ENCODE measurements at places on chromosomes 3 and 15.

DNA sequence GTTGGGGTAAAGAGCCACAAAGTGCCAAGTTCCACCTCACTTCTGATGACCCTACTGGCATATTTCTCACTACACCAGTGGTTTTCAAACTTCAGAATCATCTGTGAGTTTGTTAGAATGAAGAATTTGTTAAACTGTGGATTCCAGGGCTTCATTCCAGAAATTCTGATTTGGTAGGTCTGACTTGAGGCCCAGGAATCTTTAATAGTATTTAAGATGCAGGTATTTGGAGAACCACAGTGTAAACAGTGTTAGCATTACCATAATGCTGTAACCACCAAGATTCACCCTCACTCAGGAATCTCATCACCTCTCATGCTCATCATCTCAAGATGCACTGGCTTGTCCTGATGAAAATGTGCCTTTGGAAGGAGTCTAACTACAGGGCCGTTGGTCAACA lies 6.0 kb downstream of the KCNMB3 start:
- no peak for DNase-seq

DNA sequence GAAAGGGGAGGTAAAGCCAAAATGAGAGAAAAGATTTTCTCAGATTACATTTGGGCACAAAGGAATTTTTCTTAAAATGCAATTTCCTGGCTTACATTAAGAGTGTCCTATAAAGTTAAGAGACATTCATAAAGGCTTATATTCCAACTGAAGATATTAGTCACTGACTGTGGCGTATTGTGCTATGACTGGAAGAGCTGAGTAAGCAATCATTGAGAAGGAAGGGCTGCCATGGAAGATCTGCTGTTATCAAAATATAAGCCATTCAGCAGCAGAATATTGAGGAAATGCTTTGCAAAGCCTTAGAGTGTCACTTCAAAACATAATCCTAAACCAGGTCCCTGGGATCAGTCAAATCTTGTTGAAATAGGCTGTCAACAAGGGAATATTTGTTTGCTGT lies 593.9 kb downstream of the TUSC7 start:
- no peak for DNase-seq

DNA sequence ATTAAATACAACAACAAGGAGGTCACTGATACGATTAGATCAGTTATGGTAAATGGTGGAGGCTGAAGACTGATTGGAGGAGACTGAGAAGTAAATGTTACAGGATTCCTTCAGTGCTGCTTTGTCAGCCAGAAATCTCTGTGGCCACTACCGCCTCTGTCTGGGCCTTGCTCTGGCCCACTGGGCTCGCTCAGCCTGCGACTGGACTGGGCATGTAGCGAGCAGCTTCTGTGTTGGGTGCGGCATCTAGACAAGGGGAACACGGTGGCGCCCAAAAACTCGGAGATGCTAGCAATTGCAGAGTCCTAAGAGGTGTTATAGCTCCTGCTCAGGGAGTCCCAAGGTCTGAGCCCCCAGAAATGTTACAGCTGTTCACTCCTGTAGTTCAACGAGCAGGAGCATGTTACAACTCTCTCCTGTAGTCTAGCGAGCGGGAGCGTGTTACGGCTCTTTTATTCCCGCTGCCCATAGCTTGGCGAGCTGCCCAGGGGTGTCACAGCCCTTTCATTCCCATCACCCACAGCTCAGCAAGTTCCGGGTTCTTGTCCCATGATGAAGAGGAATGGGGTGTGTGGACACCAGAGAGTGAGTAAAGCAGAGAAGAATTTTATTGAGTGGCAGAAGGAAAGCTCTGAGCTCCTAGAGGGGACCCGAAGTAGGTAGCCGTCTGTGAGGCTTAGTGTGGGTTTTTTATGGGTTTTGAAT lies 24.7 kb downstream of the SLC15A2 start:
- peak; percentile 9 for DNase-seq

DNA sequence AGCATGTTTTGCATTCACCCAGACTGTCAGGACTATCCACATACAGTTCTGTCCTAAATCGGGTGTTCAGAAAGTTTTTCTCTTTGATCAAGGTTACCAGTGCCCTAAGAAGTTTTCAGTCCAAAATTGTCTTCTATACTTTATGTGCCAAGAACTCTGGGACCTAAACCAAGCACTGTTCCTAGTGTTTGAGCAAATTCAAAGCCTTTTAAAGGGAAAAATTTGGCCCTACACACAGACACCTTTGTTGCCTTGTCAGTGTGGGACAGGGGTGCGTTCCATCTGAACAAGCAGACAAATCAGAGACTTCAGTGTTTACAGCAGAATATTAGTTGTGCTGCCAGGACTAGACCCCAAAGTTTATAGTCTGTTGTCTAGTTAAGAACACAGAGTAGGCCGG lies 50.6 kb downstream of the DGKG start:
- no peak for DNase-seq

DNA sequence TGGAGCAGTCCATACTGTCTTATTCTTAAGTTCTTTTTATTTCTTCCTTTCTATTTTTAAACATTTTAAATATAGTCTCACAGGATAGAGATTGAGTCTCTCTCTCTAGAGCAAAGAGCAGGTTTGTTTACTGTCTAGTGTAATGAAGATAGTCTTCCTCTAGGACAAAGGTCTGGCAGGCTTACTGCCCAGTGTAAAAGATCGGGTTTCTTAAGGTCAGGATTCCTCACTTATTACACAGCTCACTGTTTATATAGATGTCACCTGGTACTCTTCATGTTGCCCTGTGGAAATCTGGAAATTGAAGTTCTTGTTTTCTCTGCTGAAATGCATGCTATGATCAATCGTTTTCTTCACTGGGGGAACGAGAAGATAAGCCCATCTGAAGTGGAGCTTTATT lies 76.0 kb downstream of the ZBBX start:
- no peak for DNase-seq

GRCh38 chr15:36798366-36798765 lies 218.9 kb downstream of the CDIN1 start:
- peak; percentile 23 for DNase-seq

DNA sequence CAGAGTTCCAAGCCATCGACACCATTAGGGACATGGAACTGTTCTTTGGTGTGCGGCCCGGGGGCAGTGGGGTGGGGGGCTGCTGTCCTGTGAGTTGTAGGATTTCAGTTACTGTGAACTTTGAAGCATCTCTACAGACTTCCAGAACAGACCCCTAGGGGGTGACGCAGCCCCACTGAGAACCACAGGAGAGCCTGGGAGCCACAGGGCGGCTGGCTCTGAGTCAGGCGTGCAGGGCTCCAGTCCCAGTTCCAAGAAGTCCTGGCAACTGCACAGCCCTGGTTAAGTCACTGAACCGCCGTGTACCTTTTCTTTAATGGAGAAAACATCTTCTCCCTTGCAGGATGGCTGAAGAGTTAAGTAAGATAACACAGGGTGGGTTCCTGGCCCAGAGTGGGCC lies 23.5 kb upstream of the LRTM1 start:
- peak; percentile 90 for DNase-seq

- no peak for DNase-seq
Observed at GRCh38 chr3:46448721-46449120, 16.0 kb downstream of the LTF start.

- DNase-seq = no peak
Observed at GRCh38 chr3:194933465-194933864, 247.8 kb downstream of the FAM43A start.

DNA sequence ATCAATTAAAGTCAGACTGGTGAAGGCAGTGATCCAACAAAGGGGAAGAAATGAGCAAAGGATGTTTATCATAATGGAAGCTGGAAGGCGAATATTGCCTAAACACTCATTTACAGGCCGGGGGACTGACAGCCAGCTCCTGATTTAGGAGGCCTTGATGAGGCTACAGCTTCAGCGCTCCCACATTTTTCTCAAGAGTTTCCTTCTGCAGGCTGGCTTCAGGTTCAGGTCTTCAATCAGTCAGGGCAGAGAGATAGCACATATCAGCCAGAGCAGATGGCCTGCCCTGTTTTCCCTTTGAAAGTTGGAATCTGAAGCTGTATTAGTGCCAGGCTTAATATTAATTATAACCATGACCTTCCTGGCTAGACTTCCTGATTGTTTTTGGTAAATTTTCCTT lies 218.9 kb downstream of the SV2B start:
- DNase-seq = no peak

DNA sequence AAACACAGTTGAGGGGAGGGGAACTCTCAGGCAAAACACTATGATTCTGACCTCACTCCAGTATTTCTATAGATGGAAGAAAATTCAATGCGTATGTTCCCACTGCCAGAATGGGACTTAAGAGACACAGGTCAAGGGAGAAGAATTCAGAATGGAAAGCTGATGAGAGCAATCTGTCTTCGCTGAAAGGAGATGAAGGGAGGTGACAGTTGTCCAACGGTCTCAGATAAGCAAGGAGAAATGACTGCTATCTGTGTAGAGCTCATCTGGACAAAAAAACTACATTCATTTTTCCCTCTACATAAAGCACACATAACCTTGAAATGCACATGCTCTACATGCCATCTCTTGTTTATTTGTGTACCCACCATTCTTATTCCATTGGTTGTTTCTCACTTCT lies 405.1 kb downstream of the LSAMP start:
- DNase-seq = no peak

- no peak for DNase-seq
Observed at GRCh38 chr15:60913900-60914299, 315.2 kb downstream of the RORA start.

DNA sequence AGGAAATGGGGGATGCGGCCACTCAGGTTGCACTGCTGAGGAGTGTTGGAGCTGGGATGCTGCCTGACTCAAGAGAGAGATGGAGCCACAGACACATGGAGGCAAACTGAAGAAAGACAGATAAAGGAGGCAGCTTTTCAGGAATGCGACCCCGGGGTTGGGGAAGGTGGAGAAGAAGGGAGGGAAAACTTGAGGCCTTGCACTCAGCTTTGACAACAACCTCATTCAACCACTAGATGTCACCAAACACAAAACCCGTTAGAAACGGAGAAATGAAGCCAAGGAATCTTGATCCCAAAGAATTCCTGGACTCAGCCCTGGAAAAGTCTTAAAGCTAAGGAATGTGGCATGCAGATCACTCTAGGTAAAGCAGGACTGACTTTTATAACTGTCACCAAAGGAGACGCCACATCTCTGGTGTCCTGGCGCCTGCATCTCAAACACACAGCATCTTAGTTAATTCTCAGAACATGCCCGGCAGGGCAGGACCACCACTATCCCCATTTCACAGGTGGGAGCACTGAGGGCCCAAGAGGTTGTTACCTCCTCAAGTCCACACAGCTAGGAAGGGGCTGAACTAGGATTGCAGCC lies 59.6 kb upstream of the LMCD1 start:
- peak; percentile 80 for DNase-seq

DNA sequence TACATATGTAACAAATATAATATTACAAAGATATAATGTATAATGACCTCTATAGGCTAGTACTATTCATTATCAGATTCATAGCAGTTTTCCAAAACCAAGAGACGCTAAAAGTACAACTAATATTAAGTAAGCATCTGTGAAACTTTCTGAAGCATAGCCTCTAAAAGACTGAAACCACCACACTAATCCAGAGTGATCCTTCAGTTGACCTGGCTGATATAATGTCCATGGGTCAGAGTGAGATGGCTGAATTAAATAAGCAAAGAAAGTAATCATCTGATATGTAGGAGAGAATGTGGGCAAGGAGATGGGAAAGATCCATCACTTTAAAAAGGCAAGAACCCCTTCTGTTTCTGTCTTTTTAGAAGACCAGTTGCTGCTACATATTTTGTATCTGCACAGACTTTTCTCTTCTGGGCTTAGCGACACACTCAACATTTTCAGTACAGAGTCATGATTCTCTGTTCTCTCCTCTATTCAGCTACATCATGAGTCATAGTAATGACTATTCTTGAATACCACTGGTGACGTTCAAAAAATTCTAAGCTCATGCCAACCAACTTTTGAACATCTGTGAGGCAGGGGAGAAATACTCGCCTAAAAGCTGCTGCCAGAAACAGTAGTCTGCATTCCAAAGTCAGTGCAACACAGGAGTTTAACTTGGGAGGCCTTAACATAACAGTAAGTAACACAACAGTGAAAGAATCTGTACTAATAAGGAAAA lies 149.6 kb downstream of the MAGI1 start:
- DNase-seq = peak; percentile 95

GRCh38 chr3:195173657-195174056 lies 97.3 kb downstream of the XXYLT1 start:
- DNase-seq = no peak

GRCh38 chr3:51621091-51621892 lies 49.8 kb upstream of the TEX264 start:
- DNase-seq = peak; percentile 46

DNA sequence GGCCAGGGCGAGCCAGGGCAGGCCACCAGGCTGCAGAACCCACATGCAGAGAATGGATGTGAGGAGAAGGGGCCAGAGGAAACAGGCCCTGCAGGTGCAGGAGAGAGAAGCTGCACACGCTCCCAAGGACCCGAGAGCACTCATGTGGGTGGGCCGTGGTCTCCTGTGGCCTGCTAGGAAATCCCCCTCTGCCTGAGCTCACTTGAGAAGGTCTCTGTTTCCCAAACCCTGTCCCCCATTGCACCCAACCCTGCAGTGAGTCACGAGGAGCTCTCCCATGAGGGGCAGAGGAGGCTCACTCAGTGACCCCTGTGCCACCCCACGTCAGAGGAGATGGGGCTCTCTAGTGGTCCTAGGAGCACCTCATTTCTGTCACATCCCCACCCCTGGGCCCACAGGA lies 111.1 kb downstream of the KLF13 start:
- no peak for DNase-seq

DNA sequence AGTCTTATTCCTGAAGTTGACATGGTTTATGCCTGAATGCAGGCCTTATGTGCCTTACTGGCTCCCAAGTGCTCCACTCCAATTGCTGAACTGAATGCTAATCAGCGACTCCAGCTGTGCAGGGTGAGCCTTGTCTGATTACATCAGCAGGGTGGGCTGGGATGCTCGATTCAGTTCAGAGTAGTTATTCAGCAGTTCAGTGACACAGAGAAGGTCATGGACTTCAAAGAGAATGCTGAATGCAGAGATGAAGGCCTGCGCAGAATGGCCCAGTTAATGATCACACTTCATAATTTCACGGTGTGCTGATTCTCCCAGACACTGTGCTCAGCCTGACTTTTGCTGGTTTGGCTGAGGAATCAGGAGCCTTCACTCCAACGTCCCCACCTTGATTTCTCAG lies 63.6 kb downstream of the CLDN1 start:
- no peak for DNase-seq

GRCh38 chr3:160685144-160685766 lies 8.3 kb downstream of the ARL14 start:
- no peak for DNase-seq

GRCh38 chr3:119494597-119494996 lies 3.8 kb upstream of the TIMMDC1 start:
- DNase-seq = no peak

DNA sequence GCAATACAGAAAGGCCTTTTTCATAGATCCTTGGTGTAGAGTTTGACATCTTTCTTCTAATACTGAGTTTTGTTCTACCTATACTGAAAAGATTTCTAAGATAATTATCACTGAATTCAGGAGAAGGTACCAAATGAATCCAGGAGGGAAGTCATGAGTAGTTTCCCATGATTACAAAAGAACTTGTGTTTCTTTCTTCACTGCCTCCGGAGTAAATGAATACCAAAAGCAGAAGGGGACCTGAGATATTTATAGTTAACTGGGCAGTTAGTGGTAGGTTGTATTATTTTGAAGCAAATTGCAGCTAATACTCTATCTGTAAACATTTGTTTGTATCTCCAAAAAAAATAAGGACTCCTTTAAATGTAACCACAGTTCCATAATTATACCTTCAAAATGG lies 175.4 kb downstream of the SUCNR1 start:
- no peak for DNase-seq

All from cardiac fibroblast (primary cell).